ENCODE measurements at places on chromosomes 7 and 10.

DNA sequence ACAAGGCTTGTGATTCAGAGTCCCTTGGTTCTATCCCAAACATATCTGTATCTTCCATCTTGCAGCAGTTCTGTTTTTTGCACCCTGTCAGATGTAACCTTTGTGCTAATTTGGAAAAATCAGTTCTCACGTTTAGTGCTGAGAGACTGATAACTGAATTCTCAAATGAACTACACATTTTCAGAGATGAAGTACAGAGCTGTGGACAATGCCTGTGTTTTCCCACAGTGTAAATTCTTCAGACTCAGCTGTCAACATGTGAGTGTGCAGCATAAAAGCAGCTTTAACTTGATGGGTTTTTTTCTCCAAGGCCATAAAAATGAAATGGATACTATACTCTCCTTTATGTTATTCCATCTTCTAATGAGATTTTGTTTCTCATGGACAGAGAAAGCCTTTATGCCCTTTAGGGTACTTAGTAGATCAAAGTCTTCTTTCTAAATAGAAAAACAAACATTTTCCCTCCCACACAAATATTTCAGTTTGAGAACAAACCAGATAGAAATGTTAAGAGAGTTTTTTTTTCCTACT lies 150.9 kb downstream of the SEMA3A start:
- no peak for DNase-seq

DNA sequence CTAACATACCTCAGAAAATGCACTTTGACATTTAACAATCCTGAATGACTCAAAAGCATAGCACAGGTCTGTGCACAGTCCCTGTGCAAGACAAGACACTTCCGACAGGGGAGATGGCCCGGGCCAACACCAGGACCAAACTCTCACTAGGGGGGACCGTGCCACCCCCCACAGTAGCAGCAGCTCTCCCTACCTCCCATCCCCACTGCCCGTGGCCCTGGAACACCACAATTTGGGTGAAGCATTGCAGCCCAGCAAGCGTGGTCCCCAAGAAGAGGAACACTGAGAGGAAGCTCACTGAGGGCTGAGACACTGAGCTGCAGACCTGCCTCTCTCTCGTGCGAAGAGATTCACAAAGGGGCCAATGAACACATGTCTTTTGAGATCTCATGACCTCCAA lies 26.0 kb downstream of the PTPRN2 start:
- no peak for DNase-seq

DNA sequence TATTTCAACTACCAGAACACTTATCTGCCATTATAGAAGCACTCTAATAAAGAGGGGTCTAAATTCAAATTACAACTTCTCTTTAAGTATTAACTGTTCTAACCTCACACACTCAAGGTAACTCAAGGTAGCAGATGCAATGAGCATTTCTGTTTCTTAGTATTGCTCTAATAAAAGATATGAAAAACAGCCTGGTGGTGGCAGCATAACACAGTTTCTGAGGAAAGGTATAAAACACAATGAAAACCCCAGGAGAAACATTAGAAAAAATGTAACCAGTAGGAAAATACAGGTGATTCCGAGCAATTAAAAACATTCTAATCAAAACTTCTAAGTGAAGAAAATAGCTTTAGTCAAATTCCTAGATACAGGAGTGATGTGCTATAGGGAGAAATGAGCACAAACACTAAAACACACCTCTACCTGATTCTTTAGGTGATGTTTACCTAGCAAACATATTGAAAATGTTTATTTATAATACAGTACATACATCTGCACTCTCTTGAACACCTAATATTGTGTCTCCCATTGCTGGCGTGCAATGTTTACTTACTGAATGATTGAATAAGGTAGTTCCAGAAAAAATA lies 3.5 kb downstream of the MKRN1 start:
- DNase-seq, result no peak

DNA sequence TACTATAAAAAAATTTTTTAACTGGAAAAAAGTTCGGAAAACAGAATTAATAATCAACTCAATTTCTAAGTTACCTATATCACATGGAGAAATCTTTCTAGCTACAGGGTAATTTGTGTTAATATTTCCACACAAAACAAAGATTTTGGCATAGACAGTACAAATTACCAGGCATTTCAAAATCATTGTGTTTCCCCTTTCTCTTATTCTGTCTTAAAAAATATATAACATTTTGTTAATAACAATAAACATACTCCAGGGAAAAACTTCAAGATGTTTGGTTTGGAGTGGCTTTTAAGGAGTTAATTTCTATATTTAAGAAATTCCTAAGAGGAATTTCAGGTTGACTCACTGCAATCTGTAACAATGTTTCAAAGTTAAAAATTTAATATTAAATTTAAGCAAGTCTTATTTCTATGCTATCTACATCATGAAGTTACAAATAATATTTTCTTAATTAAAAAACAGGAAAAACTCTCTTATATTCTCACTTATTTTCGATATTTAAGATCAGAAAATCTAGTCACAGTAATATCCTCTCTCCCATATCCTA lies 132.6 kb downstream of the NRBF2 start:
- no peak for DNase-seq

DNA sequence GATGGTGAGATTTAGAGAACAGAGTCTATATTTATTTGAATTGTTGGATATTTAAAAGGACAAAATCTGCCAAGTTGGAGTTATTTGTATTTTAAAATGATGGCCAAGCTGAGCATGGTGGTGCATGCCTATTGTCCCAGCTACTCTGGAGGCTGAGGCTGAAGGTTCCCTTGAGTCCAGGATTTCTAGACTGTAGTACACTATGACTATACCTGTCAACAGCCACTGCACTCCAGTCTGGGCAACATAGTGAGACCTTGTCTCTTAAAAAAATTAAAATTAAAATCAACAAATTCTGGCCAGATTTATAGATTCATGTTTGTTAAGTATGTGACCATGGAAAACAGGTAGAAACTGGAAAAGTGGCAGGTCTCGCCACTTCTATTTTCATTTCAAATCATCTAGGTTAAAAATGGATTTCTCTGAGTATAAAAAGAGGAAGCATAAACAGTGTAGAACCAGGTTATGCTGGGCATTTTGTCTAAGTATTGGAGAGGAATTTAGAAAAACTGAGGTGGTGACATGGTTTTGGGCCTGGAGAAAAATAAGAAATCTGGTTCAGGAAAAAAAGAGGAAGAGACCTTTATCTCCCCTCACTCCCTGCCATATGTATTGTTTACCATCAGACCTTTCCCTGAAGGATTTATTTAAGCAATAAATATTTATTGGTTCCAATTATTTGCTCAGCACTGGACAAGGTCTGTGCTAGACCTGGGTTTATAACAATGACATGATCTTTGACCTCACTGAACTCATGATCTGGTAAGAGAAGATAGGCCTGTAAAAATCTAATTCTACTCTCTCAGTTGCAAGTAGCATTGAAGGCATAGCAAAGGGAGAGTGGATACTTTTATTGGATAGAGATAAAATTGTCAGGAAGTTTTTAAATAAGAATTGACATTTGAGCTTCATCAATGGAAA lies 134.2 kb downstream of the TSPAN12 start:
- no peak for DNase-seq

- no peak for DNase-seq
These were observed 18.8 kb upstream of the CLDN12 start for GRCh38 chr7:90384433-90384832.

GRCh38 chr10:89685936-89686335 lies 15.5 kb upstream of the KIF20B start:
- no peak for DNase-seq

GRCh38 chr10:101227429-101228152 lies 1.7 kb downstream of the LBX1 start:
- DNase-seq, result no peak

DNA sequence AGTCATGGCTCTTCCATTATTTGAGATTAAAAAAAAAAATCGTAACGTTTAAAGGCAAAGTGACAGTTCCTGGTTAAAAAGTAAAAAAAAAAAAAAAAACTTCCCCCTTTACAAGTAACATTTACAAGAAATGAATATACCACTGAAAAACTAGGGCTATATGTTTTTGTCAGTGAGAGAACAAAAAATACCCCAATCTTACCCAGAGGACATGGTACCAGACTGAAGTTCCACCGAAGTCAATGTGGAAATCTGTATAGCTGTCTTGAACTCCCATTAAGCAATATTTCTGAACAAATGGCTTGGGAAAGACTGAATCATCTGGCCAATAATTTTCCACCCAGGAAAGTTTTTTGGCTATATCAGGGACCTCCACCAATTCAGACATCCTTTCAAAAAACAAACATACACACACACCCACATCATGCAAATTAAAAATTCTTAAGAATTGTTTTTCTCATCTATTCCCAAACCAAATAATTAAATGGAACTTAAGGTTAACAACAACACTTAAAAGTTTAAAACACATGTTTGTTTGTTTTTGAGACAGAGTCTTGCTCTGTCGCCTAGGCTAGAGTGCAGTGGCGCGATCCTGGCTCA lies 50.2 kb downstream of the KDM7A start:
- DNase-seq, result no peak

DNA sequence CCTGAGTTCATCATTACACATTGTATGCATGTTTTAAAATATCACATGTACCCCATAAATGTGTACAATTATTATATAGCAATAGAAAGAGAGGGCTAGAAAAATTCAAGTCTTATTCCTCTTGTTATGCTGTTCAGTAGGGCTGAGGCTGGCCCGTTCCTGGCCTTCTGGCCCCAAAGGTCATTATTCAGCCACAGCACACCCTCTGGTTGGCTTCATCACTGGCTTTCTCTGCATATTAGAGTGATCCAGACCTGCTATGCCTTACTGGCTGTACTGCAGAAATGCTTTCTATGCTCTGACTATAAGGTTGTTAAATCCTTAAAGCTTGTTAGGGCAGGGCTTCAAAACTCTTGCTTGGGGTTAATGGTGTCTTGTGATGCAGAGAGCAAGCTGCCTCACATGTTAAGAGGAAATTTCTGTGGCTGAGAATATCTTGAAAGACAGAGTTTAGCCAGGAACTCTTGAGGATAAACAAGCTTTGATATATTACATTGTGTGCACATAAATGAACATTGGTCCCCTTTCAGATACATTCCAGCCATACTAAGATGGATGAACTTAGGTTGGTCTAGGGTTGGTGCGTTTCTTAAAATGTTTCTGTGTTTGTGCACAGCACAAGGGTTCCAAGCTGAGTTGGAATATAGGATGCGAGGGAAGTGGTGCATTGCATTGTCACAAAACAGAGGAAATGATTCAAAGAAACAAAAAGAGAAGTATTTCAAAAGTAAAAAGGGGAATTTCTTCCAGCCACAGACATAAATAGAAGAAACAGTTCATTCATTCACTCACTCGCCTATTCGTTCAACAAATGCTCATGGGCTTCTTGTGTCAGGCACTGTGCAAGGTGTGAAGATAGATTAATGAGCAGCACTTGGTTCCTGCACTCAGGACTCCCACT lies 61.6 kb upstream of the WDR11 start:
- DNase-seq, result no peak

DNA sequence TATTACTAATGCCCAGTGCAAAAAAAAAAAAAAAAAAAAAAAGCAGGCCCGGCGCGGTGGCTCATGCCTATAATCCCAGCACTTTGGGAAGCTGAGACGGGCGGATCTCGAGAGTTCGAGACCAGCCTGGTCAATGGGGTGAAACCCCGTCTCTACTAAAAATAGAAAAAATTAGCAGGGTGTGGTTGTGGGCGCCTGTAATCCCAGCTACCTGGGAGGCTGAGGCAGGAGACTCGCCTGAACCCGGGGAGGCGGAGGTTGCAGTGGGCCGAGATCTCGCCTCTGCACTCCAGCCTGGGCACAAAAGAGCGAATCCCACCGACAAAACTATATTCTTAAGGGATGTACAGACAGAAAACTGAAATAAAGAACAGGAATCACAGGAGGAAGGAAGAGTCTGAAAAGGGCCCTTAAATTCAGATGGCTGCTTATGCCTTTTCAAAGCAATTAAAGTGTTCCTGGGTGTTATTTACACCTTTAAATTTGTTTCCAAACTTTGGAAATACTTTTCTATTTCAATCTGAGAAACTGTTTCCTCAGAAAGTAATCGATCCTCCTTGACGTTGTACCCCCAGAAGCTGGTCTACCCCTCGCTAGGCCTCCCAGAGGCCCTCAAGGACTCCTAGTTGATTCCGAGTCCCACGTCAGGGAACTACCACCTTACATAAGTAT lies 2.0 kb upstream of the KMT2E start:
- no peak for DNase-seq

GRCh38 chr10:19958787-19959186 lies 142.6 kb downstream of the PLXDC2 start:
- no peak for DNase-seq

DNA sequence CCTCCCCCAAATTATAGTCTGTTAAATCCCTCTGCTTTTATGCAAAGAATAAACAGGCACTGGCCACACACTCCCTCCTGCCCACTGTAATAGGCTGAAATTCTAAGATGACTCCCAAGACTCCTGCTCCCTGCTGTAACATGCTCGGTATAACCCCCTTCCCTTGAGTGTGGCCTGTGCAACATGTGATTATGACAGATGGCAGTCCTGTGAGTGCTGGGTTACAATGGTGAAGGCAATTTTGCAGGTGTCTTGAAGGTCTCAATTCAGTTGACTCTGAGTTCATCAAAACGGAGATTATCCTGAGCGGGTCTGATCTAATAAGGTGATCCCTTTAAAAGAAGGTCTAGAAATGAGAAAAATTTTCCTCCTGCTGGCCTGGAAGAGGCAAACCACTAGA lies 55.9 kb downstream of the CREB3L2 start:
- DNase-seq, result no peak
